ENCODE measurements at places on chromosomes 13 and 19.

DNA sequence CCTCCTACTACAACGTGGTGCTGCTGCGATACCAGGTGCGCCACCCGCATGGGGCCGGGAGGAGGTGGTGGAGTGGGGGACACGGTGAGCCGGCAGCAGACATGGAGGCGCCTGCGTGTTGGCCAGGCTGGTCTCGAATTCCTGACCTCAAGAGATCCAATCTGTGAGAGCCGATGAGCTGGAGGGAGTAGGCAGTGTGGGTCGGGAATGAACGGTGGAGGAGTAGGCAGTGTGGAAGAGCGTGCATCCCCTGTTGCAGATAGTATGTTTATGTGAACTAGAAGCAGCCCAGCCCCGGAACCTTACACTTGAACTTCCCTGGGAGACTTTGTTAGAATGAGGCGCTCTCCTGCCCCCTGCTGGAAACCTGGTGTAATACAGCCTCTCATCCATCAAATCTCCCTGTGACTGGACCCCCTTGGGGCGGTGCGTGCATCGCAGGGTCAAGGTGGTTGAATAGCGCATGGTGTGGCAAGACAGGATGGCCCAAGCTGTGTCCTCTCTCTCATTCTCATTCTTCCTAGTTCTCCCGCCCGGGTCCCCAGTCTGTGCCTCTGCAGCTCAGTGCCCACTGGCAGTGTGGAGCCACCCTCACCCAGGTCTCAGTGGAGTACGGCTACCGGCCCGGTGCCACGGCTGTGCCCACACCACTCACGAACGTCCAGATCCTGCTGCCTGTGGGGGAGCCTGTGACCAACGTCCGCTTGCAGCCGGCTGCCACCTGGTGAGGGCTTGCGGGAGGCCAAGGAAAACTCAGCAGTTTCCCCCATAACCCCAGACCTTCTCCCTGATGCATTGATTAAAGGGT is 10.5 kb upstream of the B3GNT3 start:
- no peak overlapping the region for H3K4me3 ChIP-seq
- H3K27me3 ChIP-seq, result no peaks in the 10 kb centered on the region

DNA sequence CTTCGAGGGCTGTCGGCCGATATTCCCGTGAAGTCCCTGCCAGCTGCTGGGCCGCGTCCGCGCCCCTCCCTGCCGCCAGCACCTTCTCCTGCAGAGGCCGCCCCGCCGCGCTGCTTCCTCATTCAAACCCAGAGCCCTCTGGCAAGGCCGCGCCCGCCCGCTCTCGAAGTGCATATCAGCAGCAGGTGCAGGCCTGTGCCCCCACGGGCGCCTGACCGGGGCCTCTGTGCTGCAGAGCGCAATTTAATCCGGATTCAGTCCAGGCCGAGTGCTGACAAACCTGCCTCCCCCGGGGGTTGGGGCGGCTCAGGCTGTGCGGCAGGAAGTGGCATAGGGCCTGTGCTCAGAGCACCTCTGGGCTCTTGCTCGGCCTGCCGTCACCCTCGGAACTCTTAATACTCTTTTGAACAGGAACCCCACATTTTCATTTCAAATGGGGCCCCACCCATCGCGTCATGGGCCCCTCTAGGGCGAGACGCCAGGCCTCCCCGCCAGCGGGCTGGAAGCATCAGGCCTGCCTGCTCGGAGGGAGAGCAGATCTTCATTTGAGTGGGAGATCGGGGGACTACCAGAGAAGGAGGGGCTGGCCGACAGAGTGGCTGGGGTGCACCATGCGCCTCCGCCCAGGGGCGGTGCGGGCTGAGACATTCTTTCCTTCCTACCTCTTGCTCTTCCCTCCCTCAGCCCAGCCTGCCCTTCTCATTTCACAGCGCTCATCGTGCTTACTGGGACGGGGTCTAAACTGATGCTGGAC is 125.7 kb downstream of the TNFRSF19 start:
- peaks cover 17% of the 10 kb centered on the region for H3K4me1 ChIP-seq
- peak overlapping the region; percentile 50 for H3K27ac ChIP-seq
- peak overlapping the region; percentile 22 for H3K4me3 ChIP-seq

GRCh38 chr19:8617984-8618383 is 7.5 kb upstream of the ADAMTS10 start:
- no peaks in the 10 kb centered on the region for H3K27me3 ChIP-seq
- H3K4me3 ChIP-seq, result no peak overlapping the region
- H3K4me1 ChIP-seq, result no peaks in the 10 kb centered on the region
- H3K36me3 ChIP-seq, result no peaks in the 10 kb centered on the region

- H3K27ac ChIP-seq, result no peak overlapping the region
- no peaks in the 10 kb centered on the region for H3K36me3 ChIP-seq
- no peaks in the 10 kb centered on the region for H3K4me1 ChIP-seq
- DNase-seq, result no peak
- H3K27me3 ChIP-seq, result no peaks in the 10 kb centered on the region
Measured at GRCh38 chr13:75825161-75825560, 189.0 kb downstream of the LMO7 start.

GRCh38 chr13:25292301-25292700 is 5.0 kb upstream of the MTMR6 start:
- H3K27me3 ChIP-seq, result no peaks in the 10 kb centered on the region
- no peak for DNase-seq
- H3K4me1 ChIP-seq, result peaks cover 24% of the 10 kb centered on the region
- H3K27ac ChIP-seq, result no peak overlapping the region

DNA sequence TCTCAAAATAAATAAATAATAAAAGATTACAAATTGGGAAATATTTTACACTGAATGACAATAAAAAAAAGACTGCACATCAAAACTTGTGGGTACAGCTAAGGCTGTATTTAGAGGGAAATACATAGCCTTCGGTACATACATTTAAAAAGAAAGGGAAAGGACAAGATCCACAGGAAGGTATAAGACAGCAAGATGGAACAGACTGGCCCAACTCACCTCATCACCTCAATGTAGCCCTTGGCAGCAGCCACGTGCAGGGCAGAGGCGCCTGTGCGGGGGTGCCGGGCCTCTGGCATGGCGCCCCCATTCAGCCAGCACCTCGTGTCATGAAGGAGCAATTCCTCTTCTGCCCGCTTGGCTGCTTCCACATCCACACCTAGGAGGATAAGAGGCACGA is 14.2 kb downstream of the PPP1R12C start:
- H3K4me3 ChIP-seq, result no peak overlapping the region
- DNase-seq, result no peak
- H3K4me1 ChIP-seq, result peaks cover 6% of the 10 kb centered on the region

GRCh38 chr13:106522112-106522705 is 13.3 kb downstream of the EFNB2 start:
- H3K4me3 ChIP-seq, result no peak overlapping the region
- no peaks in the 10 kb centered on the region for H3K4me1 ChIP-seq
- H3K27me3 ChIP-seq, result no peaks in the 10 kb centered on the region
- no peaks in the 10 kb centered on the region for H3K36me3 ChIP-seq

DNA sequence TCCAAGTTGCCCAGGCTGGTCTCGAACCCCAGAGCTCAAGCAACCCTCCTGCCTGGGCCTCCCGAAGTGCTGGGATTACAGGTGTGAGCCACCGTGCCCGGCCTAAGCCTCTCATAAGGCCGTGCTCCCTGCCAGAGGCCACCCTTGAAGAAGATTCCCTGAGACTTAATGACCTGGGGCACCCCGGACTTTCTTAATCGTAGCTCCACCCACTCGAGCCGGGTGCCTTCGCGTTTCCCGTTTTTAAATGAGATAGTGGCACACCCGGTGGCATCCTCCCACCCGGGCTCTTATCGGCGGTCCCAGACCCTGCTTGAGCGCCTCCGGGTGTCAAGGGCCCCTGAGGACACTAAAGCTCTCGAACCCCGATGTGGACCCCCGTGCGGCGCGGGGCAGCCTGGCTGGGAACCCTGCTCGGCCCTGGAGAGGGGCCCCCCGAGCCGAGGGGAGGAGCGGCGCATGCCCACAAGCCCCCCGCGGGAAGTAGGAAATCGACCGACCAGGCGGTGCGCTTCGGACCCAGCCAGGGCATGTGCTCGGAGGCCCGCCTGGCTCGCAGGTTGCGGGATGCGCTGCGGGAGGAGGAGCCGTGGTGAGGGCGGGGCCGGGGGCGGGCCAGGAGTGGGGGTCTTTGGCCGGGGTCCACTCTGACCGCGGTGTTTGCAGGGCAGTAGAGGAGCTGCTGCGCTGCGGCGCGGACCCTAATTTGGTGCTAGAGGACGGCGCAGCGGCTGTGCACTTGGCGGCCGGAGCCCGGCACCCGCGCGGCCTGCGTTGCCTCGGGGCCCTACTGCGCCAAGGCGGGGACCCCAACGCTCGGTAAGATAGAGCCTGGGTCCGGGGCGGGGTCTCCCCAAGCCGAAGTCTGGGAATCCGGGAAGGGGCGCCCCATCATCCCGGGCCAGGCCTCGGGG is at the start of gene ANKLE1:
ANKLE1 (plus strand) TSS at position 511 of the 914 bp plus-strand sequence; CDS start at position 531, 20 bp downstream.
- peak; percentile 93 for DNase-seq
- peak within 1 kb of the TSS; percentile 78 for H3K27ac ChIP-seq
- peak within 1 kb of the TSS; percentile 73 for H3K4me3 ChIP-seq
- H3K27me3 ChIP-seq, result no peaks in the 10 kb centered on the region
- peaks cover 25% of the 10 kb centered on the region for H3K36me3 ChIP-seq

GRCh38 chr13:93409001-93409400 is 182.4 kb downstream of the GPC6 start:
- no peaks in the 10 kb centered on the region for H3K36me3 ChIP-seq
- DNase-seq, result no peak
- H3K4me3 ChIP-seq, result no peak overlapping the region
- no peaks in the 10 kb centered on the region for H3K27me3 ChIP-seq
- no peak overlapping the region for H3K27ac ChIP-seq

GRCh38 chr13:56713656-56714055 is 427.1 kb upstream of the PRR20A start:
- no peak for DNase-seq
- H3K4me1 ChIP-seq, result no peaks in the 10 kb centered on the region
- no peaks in the 10 kb centered on the region for H3K27me3 ChIP-seq
- no peak overlapping the region for H3K4me3 ChIP-seq

DNA sequence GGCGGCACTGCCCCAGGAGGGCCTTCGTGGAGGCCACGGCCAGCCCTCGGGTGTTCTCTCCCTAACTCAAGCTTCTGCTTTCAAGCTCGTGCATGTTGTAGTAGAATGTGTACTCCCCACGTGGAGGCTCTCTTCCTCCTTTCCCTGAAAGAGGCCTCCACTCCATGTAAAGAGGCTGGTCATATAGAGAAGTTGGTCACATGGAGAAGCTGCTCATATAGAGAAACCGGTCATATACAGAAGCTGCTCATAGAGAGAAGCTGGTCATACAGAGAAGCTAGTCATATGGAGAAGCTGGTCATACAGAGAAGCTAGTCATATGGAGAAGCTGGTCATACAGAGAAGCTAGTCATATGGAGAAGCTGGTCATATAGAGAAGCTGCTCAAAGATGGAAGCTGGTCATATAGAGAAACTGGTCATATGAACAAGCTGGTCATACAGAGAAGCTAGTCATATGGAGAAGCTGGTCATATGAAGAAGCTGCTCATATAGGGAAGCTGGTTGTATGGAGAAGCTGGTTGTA is 152.5 kb downstream of the COL4A1 start:
- no peaks in the 10 kb centered on the region for H3K27me3 ChIP-seq
- H3K27ac ChIP-seq, result no peak overlapping the region

DNA sequence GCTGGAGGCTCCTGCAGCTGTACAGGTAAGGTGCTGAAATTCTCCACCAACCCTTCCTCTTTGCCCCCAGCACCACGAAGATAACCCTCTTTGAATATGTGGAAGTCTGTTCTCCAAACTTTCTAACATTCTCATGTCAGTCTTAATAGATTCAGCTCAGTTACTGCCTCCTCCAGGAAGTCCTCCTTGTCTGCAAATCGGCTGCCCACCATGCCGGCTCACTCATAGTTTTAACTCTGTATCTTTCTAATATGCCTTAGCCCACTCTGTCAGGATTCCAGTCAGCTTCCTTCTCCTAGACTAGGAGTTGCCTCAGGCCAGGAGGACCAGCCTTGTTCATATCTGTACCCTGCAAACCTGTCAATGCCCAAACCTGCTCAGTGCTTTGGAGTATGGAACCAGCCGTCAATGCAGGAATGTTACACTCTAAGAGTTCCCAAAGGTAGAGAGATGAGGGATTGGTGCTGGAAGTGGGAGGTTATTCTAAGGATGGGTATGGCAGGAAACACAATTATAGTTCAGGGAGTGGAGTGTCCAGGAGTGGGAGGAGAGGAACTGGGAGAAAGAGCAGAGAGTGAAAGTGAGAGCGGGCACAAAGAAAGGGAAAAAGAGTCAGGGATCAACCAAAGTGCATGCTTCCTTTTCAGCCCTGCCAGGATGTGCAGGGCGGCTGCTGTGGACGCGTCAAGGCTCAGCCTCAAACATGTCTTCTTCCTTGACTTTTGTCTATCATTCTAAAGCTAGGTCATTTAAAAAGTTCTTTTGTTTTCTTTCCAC is 38.0 kb upstream of the ALOX5AP start:
- H3K36me3 ChIP-seq, result no peaks in the 10 kb centered on the region
- H3K4me1 ChIP-seq, result peaks cover 16% of the 10 kb centered on the region
- DNase-seq, result no peak
- H3K27ac ChIP-seq, result no peak overlapping the region
- H3K27me3 ChIP-seq, result no peaks in the 10 kb centered on the region

GRCh38 chr19:35116072-35116801 is 614 bp downstream of the FXYD3 start:
- H3K27me3 ChIP-seq, result no peaks in the 10 kb centered on the region
- DNase-seq, result no peak
- H3K4me1 ChIP-seq, result 0 out of 2 replicates have a peak, but pooled peaks cover 3% of the 10 kb centered on the region
- no peaks in the 10 kb centered on the region for H3K36me3 ChIP-seq
- no peak overlapping the region for H3K27ac ChIP-seq

DNA sequence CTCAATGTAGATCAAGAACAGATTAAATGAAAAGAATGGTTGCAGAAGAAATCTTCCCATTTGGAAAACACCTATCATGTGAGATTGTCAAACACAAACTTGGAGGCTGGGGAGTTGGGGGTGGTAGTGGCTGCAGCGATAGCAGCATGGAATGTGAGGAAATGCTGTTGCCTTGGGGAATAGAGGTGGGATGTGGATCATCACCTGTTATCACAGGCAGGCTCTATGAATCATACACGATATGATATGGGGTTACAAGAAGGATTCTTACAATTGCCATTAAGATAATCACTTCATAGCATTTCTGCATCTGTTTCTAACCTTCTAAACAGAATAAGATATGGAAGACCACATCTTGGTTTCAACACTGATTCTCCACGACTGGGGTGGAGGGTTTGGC is 88.7 kb downstream of the RNASEH2B start:
- DNase-seq, result no peak
- no peaks in the 10 kb centered on the region for H3K36me3 ChIP-seq
- no peak overlapping the region for H3K27ac ChIP-seq

GRCh38 chr13:32150794-32151193 is 119.2 kb downstream of the FRY start:
- H3K36me3 ChIP-seq, result no peaks in the 10 kb centered on the region
- H3K27me3 ChIP-seq, result no peaks in the 10 kb centered on the region
- no peaks in the 10 kb centered on the region for H3K4me1 ChIP-seq
- no peak overlapping the region for H3K27ac ChIP-seq

DNA sequence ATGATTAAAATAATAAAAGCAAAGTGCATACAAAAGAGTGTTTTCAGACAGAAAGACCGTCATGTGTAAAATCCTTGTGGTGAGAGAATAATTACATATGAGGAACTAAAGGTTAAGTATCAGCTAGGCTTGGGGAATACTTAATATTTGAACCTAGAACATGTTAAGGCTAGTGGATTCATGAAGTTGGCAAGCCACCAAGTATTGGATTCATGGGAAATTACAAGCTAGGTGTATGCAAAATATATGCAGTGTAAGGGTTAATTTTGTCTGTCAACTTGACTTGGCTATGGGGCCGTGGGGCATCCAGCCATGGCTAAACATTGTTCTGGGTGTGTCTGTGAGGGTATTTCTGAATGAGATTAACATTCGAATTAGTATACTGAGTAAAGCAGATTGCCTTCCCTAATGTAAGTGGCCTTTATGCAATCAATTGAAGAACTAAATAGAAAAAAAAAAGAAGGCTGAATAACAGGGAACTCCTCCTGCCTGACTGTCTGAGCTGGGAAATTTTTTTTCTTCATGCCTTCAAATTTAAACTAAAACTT is 533.5 kb upstream of the KLF12 start:
- DNase-seq, result no peak
- H3K36me3 ChIP-seq, result no peaks in the 10 kb centered on the region
- no peak overlapping the region for H3K4me3 ChIP-seq
- H3K4me1 ChIP-seq, result no peaks in the 10 kb centered on the region
- no peak overlapping the region for H3K27ac ChIP-seq
